Activated naive CD4-positive, alpha-beta T cell treated with anti-CD3 and anti-CD28 coated beads, Interleukin-2, amount 50 U/mL, for 72 hours (primary cell): ENCODE measurements at places on chromosomes 3 and 15. TPM values are rescaled to one million over a fixed set of nuclear protein-coding genes. Genes with fewer than 3 reads are reported as not detected.

DNA sequence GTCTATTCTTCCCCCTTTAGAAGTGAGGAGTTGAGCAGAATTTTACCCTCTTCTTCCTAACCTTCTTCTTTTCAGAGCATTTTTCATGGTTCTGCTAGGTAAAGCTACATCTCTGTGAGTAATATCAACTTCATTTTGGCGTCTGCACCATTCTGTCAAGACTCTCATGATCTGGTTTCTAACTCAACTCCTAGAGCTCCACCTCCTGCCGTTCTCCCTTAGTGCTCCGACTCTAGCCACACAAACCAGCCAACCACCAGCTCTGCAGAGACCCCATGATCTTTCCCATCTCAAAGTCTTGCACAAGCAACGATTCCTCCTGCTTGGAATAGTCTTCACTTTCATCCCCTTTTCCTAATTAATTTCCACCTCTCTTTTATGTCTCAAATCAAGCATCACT, 193.9 kb upstream of the TMC3 start:
- DNase-seq: no peak

DNA sequence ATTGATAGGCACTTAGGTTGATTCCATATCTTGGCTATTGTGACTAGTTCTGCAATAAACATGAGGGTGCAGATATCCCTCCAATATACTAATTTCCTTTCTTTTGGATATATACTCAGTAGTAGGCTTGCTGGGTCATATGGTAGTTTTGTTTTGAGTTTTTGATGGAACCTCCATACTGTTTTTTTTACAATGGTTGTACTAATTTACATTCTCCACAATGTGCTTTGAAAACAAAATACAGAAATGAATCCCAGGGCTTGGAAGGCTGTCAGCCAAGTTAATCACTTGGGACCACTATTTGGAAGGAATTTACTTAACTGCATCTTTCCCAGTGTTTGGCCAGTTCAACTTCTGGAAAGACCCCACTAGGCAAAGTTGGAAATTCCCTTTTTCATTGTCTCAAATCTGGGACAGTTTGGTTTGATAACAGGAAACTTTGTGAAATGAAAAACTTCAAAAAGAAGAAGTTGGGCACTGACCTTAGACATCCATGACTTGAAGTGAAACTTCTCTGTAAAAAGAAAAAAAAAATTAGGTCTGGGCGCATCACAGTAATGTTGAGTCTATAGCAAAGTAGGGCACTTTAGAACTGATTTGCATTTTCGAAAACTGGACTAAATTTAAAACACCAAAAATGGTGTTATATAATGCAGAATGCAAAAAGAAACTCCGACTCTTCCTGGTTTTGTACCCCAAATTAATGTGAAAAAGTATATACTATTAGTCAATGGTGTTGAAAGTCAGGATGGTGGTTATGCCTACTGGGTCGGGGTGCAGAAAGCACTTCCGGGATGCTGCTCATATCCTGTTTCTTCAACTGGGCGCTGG, 6.0 kb downstream of the CTSH start:
- DNase-seq: no peak

GOLGA8N gene
- total RNA-seq: 8.6 TPM

GOLGA6L9 gene
- 1.2 TPM for total RNA-seq

DNA sequence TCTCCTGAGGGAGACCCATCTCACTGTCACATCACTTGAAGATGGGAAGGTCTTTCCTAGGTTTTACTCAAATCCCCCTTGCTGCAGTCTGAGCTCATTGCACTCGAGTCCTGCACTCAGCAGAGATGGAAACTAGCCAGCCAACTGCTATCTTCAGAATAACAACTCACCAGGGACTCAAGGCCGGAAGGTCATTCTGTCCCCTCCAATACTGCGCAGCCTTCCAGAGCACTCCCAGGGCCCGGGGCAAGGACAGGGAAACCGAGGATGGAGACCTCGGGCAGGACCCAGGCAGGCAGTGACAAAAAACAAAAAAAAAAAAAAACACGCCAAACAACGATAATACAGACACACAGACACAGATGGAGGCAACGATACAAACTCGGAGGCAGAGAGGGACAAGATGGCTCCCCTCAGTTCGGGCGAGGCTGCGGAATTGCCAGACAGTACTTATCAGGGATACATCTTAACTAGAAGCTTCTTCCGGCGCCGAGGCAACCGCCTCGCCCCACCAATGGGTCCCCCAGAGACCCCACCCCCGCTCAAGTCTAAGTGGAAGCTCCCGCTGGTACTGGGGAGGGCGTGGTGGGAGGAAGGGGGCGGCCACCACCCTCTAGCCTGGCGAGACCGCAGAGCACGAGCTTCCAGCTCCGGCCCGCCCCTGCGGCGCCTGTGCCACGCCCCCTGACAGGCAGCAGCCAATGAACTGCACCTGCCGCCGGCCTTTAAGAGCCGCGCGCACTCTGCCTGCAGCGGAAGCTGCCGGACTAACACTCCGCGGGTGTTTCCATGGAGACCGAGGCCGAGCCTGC, 7.0 kb upstream of the MAP1A start:
- peak; percentile 96 for DNase-seq

- DNase-seq: no peak
These were observed 20.0 kb upstream of the ZNF148 start for GRCh38 chr3:125395091-125395490.
